Natural killer cell (primary cell): ENCODE measurements at places on chromosomes 16 and 17.
A peak's percentile ranks its signal among the peaks of the same experiment; 100 is the strongest.

DNA sequence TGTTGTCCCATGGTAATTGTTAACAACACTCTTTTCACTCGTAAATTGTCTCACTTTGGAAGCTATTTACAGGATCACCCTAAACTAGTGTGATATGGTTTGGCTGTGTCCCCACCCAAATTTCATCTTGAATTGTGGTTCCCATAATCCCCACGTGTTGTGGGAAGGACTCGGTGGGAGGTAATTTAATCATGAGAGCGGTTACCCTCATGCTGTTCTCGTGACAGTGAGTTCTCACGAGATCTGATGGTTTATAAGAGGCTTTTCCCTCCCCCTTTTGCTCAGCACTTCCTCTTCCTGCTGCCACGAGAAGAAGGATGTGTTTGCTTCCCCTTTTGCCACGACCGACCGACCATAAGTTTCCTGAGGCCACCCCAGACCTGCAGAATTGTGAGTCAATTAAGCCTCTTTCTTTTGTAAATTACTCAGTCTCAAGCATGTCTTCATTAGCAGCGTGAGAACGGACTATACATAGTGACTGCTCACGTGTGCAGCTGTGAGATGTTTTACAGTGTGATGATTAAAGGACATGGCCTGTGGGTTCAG, 34.4 kb downstream of the DNAH3 start:
- no peak for DNase-seq

GRCh38 chr16:84562174-84562815, 55.6 kb downstream of the COTL1 start:
- no peak for DNase-seq

- DNase-seq: no peak
These were observed 398.5 kb upstream of the DYNLRB2 start for GRCh38 chr16:80142281-80142680.

- DNase-seq: no peak
These were observed 26.0 kb upstream of the IRX6 start for GRCh38 chr16:55297910-55298479.

- DNase-seq: no peak
These were observed 1.3 kb downstream of the FASN start for GRCh38 chr17:82096709-82097183.

GRCh38 chr17:75524970-75525805, at the start of gene LLGL2:
LLGL2 (plus strand) TSS chr17:75525697; CDS start chr17:75543427, 17,730 bp downstream.
- peak; percentile 77 for DNase-seq

GRCh38 chr16:65889533-65889966, 476.9 kb upstream of the CDH5 start:
- no peak for DNase-seq

GRCh38 chr17:27256225-27257030, 37.5 kb upstream of the WSB1 start:
- no peak for DNase-seq

GRCh38 chr17:70171159-70171558, 1.8 kb downstream of the KCNJ2 start:
- DNase-seq: no peak

GRCh38 chr16:83586036-83586435, 221.7 kb upstream of the HSBP1 start:
- no peak for DNase-seq

DNA sequence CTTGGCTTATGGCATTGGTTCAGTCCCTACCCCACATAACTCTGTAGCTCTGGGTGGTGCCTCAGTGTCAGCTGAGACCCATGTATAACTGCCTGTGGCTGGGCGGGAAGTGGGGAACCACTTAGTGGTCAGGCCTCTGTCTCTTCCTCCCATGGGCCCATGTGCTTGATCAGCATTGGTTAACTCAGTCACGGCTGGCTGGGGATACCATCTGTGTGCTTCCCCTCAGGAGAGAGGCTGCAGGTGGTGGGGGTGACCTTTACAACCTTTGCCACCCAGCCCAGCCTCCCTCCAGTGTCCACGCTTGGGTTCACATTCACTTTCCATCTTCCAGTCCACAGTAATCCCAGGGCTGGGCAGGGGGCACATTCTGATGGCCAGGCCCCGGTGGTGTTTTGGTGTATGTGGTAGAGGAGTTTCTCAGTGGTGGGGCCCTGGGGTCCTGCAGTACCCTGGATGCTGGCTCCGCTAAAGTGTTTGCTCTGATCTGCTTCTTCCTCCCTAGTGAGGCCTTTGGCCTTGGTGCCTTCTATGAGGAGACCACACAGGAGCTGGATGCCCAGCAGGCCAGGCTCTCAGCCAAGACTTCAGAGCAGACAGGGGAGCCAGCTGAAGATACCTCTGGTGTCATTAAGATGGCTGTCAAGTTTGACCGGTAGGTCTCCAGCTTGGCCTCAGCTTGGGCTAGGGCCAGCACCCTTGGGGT, 10.2 kb upstream of the NFATC3 start:
- DNase-seq: peak; percentile 83

- no peak for DNase-seq
These were observed 155.6 kb upstream of the CHMP6 start for GRCh38 chr17:80835816-80836657.

DNA sequence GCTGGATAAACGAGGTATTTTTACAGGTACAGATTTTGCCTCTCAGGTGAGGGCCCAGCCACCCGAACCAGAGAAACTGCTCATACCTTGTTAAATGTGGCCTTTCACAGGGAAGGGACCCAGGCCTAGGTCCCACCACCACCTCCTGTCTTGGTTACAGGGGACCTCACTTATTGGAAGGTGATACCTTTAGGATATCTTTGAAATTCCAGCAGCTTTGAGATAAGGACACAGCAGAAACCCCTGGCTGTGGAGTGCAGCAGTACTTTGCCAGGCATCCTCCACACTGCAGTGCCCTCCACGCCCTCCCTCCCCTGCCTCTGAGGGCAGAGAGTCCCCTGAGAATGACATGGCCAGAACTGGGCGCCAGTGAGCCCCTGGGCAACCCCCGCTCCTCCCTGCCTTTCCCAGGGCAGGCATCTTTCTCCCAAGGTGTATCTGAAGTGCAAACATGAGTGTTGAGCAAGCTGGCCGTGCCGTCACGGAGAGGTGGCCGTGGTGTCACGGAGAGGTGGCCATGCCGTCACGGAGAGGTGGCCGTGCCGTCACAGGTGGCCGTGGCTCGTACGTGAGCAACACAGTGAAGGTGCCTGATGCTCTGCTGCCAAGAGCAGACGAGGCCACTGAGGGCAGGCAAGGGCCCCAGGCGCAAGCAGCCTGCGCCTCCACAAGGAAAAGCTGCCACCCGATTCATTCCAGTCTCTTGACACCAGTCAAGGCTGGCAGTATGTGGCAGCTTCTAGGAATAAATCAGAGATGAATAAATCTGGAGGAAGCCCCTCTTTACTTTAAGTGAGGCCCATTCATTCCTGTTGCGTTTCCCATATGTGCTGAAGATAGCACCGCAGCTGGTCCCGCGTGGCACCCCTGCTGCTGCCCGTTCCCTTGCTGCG, 134.5 kb upstream of the CHMP6 start:
- no peak for DNase-seq

GRCh38 chr16:77668201-77668600, 54.1 kb upstream of the NUDT7 start:
- no peak for DNase-seq

- DNase-seq: no peak
These were observed 7.2 kb upstream of the ADAMTS18 start for GRCh38 chr16:77442078-77442477.

- DNase-seq: no peak
These were observed 264.3 kb upstream of the MAF start for GRCh38 chr16:79864781-79865391.
